ENCODE measurements at places on chromosomes 4 and X. TPM values are rescaled to one million over a fixed set of nuclear protein-coding genes. Genes with fewer than 3 reads are reported as not detected.
A peak's percentile ranks its signal among the peaks of the same experiment; 100 is the strongest.

DNA sequence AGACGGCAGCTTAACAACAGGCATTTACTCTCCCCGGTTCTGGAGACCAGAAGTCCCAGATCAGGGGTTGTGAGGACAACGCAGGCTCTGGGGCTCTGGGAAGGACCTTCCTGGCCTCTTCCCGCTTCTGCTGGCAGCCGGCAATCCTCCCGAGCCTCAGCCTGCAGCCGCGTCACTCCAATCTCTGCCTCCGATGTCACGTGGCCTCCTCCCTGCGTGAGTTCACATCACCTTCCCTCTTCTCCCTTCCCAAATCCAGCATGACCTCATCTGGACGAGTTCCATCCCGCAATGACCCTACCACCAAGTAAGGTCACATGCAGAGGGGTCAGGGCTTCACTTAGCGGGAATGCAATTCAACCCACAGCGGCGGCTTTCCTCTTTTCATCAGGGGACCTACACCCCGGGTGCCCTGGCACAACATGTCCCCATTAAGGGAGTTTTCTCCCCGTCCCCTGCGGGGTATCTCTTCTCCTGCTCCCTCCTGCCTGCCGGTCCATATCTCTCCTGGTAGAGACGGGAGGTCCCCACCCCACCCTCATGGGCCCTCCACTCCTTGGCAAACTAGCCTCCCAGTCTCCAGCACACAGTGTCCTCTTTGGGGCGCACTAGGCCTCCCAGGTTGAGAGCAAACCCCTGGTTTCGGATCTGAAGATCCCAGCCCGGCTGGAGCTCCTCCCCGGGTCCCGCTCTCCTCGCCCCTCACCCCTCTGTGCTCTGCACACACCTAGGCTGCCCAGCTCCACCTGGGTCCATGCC is 25.5 kb downstream of the ABLIM2 start:
- no peak for DNase-seq

DNA sequence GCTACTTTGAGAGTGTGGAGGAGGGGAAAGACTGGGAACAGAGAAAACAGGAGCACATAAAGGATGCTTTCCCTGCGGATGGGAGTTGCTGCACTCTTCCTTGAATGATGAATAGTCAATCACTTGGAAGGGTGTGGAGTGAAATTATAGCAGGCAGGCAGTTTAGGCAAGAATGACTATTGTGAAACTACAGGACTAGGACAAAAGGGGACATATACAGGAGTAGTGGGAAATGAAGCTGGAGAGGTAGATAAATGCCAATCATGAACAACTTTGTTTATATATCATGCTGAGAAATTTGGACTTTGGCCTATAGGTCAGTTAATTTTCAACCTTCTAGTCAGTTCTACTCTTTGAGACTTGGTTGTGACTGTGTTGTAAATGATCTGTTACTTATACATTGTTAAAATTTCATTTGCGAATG is 76.9 kb downstream of the PAQR3 start:
- no peak for DNase-seq

Gene SLC6A8
- 5.8 TPM for total RNA-seq

- DNase-seq, result no peak
Observed at GRCh38 chrX:143674926-143675325, 39.0 kb upstream of the SLITRK4 start.

DNA sequence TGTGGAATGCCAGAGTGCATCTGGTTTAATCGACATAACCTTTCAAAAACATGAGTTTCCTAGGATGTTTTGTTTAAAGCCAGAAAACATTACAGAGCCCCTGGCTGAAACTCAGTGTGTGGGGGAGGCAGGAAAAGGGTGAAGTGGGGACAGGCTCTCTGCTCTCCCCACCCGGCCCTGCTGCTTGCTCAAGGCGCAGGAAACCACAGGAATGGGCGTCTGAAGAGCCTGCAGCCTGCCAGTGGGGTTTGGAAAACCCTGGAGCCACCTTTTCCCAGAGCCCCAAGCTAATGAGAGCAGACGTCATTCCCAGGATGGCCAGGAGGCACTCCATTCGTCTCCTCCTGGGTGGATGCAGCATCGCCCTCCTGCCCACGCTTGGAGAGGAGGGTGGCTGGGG is 240.6 kb downstream of the AFAP1 start:
- DNase-seq, result no peak

Gene PABPC5
- 0.89 TPM for total RNA-seq

- DNase-seq, result no peak
Observed at GRCh38 chr4:169098969-169099690, 89.1 kb upstream of the CBR4 start.

Gene ADH1C
- 8.8 TPM for total RNA-seq

- no peak for DNase-seq
Observed at GRCh38 chr4:175703956-175704600, 108.0 kb downstream of the GPM6A start.

GRCh38 chr4:88826771-88827170 is 129.1 kb upstream of the NAP1L5 start:
- no peak for DNase-seq

- no peak for DNase-seq
Observed at GRCh38 chr4:128630871-128631270, 178.6 kb upstream of the JADE1 start.

Gene ADGRG4
- 0.17 TPM for total RNA-seq

Gene ATP2B3
- 0.10 TPM for total RNA-seq

Gene STBD1
- total RNA-seq, result 12.6 TPM

DNA sequence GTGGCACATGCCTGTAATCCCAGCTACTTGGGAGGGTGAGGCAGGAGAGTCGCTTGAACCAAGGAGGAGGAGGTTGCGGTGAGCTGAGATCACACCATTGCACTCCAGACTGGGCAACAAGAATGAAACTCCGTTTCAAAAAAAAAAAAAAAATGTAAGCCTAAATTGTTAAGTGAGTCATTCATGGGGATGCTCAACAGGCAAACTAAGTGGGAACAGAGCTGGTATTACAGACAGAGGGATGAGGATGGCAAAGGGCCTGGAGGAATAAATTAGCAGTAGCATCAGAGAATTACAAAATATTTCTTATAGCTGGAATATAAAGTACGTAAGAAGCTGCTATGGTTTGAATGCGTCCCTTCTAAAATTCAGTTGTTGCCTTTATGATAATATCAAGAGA is 43.4 kb upstream of the OGT start:
- DNase-seq, result no peak

DNA sequence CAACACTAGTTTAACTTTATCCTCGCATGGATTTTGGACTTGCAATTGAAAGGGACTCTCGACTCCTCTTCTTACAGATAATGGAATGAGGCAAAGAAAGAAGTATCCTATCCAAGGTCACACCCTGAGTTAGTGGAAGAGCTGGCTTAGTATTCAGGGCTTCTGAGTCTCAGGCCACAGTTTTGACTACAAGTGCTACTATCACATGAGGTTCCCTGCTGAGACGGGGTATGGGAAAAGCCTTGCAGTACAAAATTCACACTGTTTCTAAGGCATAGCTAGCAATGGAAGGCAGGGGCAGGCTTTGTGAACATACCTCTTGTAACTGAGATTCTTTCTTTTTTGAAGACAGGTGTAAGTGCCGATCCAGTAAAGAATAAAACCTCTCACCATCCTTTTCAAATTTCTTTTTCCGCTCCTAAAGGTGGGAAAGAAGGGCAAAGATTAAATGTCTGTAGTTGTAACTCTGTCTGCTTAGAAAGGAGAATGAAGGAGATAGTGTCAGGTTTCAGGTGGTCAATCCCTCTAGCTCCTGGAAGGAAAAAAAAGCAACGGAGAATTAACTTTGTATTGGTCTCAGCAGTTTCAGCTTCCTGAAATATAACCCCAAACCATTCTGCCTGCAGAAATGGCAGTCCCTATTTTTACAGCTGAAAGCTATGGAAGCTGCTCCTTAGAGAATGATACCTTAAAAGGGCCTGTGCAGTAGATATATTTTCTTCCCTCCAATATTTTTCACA is 199.0 kb downstream of the OPHN1 start:
- DNase-seq, result no peak

GRCh38 chr4:123381996-123382395 is 14.6 kb upstream of the SPRY1 start:
- no peak for DNase-seq

DNA sequence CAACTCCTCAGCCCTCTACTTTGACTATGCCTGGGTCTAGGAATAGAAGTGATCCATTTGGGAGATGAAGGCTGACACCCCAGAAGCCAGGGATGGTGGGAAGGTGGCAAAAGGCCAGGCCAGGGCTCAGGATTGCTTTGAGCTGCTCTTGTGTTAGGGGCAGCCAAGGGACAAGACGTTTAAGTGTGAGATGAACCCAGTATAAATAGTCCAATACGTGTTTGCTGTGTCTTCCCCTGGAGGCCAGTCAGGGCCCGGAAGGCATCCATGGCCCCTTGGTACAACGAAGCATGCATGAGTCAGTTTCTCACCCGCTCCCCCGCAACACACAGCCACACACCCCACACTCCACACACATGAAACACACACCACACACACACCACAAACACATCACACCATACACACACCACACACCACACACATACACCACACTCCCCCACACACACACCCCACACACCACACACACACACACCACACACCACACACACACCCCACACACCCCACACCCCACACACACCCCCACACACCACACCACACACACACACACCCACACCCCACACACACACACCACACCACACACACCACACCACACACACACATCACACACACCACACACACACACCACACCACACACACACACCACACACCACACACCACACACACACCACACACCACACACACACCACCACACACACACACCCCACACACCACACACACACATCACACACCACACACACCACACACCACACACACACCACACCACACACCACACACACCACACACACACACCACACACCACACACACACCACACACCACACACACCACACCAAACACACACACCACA is 5.1 kb downstream of the STARD8 start:
- no peak for DNase-seq

Gene GAGE12J
- total RNA-seq, result not detected

GRCh38 chr4:56217343-56217890 is 169.9 kb downstream of the AASDH start:
- no peak for DNase-seq

GRCh38 chr4:125827696-125828052 is 512.9 kb downstream of the FAT4 start:
- DNase-seq, result no peak

DNA sequence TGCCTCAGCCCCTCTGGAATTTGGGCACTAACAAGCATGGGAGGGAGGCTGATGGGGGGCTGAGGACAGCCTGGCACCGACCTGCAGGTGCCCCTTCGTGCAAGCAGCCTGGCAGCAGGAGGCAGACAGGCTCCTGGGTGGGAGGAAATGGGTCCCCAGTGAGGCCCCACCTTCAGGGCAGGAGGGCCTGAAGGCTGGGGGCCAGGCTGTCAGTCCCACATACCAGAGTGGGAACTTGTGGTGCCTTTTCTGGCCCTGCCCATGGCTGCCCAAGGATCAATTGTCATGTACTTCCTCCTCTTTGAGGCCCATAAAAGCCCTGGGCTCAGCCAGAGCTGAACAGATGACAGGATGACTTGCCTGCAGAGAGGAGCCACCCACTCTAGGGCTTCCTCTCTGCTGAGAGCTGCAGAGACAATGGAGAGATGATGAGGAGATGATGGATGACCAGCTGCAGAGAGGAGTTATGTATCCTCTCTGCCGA is 141.0 kb downstream of the PDHA2 start:
- peak; percentile 27 for DNase-seq

- DNase-seq, result no peak
Observed at GRCh38 chr4:102168580-102168979, 176.7 kb downstream of the SLC39A8 start.

- no peak for DNase-seq
Observed at GRCh38 chrX:133337250-133337649, 78.0 kb downstream of the GPC4 start.

DNA sequence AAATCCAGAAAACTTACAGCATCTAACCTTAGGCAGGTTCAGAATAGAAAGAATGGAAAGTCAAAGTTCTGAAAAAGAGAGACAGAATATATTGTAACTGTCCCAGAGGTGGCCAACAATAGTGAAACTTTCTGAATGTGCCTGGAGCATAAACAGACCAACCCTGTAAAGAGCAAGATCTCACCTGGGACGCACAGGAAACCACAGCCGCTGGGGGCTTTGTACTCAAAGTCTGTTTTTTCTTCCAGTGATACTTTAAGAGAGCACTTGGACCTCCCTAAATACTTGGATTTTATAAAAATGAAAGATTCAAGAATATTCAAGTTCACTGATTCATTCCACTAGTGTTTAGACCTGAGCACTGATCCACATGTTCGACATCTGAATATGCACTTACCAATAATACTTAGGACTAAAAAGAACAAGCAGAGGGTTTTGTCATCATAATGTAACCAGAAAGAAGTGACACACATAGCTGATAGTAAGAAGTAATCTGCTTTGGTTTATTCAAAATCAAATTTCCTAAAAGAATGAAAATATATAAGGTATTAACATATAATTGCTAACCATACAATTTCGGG is 35.3 kb downstream of the ARAP2 start:
- no peak for DNase-seq

DNA sequence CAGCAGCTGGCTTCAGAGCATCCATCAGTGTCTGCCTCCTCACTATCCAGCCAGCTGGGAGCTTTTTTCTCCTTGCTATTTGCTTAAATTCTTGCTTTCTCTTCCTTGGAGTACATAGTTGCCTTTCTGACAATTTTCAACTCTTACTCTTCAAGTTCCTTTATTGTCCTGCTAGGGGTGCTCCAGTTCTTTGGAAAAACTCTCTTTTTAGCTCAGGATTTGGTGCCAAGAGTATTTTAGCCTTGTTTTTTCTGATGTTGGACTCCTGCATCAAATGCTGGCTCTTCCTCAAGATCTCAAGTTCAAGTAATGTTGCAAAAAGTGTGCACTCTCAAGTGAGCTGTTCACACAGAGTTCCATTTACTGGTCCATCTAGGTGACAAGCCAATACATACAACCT is 126.4 kb downstream of the KDR start:
- no peak for DNase-seq

Gene EVC2
- 26.2 TPM for total RNA-seq

DNA sequence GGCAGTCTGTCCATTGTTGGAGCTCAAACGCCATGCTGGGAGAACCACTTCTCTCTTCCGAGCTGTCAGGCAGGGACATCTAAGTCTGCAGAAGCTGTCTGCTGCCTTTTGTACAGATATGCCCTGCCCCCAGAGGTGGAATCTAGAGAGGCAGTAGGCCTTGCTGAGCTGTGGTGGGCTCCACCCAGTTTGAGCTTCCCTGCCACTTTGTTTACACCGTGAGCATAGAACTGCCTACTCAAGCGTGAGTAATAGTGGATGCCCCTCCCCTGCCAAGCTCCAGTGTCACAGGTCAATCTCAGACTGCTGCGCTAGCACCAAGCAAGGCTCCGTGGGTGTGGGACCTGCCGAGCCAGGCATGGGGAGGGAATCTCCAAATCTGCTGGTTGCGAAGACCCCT is 145.7 kb downstream of the VSIG4 start:
- no peak for DNase-seq
